ENCODE measurements at places on chromosomes 6 and 20. TPM values are rescaled to one million over a fixed set of nuclear protein-coding genes. Genes with fewer than 3 reads are reported as not detected.

GRCh38 chr6:3900744-3901336 lies 51.7 kb downstream of the FAM50B start:
- no peaks in the 10 kb centered on the region for H3K36me3 ChIP-seq
- H3K27ac ChIP-seq, result no peak overlapping the region
- H3K4me1 ChIP-seq, result no peaks in the 10 kb centered on the region
- DNase-seq, result no peak
- H3K4me3 ChIP-seq, result no peak overlapping the region

DNA sequence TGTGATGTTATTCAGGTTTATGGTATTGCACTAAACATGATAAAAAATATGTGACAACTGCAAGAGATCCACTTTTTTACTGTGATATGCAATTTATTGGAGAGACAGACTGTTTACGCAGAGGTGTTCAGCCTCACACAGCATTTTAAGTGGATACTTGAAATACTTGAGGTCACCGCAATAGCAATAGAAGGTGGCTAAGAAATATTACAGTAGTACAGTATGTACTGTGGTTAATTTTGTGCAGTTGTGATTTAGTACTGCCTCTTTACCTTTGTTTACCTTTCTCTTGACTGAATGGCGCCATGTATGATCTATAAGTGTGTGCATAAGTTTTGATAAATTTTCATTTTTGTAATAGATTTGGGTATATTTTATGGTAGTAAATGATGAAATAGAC lies 17.4 kb downstream of the MACROD2 start:
- H3K36me3 ChIP-seq, result no peaks in the 10 kb centered on the region
- H3K4me3 ChIP-seq, result no peak overlapping the region
- H3K4me1 ChIP-seq, result no peaks in the 10 kb centered on the region
- no peak overlapping the region for H3K27ac ChIP-seq
- no peaks in the 10 kb centered on the region for H3K27me3 ChIP-seq
- DNase-seq, result no peak

DNA sequence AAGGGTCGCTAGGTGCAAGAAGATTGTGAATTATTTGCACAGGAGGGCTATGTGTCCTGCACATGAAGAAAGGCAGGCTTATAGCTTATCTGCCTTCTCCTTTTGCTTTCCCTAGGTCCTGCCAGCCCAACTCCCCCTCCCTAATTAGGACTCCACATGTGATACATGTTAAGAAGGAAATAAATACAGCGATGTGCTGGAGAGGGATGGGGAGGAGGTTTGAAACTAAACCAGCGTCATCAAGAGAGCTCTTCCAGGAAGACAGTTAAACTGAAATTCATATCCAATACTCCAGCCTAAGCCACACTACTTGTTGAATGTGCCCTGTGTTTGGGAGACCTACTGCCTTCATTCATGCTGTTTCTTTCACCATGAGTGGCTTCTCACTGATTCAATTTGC lies 34.9 kb upstream of the UTRN start:
- no peak for DNase-seq
- no peak overlapping the region for H3K27ac ChIP-seq
- no peaks in the 10 kb centered on the region for H3K4me1 ChIP-seq
- no peaks in the 10 kb centered on the region for H3K27me3 ChIP-seq

- no peaks in the 10 kb centered on the region for H3K36me3 ChIP-seq
- H3K4me3 ChIP-seq, result no peak overlapping the region
- no peaks in the 10 kb centered on the region for H3K4me1 ChIP-seq
- H3K27me3 ChIP-seq, result no peaks in the 10 kb centered on the region
These were observed 22.3 kb upstream of the AVP start for GRCh38 chr20:3106658-3107463.

- no peak overlapping the region for H3K27ac ChIP-seq
- no peak overlapping the region for H3K4me3 ChIP-seq
- DNase-seq, result no peak
- no peaks in the 10 kb centered on the region for H3K4me1 ChIP-seq
- H3K36me3 ChIP-seq, result no peaks in the 10 kb centered on the region
These were observed 24.2 kb downstream of the ANKEF1 start for GRCh38 chr20:10059006-10059405.

DNA sequence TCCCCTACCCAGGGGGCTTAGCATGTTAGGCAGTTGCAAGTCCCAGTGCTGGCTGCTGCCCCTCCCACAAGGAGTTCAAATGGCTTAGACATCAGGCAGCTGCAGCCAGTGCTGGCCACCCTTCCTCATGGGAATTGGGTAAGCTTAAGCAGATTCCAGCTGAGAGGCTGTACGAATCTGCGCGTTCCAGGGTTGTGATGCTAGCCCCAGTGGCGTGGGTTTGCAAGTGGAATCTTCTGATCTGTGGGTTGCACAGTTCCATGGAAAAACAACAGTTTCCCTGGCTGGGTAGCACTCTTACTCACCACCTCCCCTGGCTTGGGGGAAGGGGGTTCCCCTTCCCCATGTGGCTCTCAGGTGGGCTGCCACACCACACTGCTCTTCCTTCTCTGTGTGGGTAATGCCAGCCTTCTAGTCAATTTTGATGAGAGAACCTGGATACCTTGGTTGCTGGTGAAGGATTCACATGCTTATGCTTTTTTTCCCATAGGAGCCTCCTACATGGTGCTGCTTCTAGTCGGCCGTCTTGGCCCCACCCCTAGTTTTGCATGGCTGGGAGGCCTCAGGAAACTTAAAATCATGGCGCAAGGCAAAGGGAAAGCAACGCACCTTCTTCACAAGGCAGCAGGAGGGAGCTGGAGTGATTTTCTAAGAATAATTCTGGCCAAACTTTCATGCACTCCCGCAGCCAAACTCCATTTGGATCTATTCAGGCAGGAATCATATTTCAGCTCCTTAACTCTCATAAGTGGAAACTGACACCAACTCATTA lies 13.0 kb downstream of the DYNLT2 start:
- no peak overlapping the region for H3K27ac ChIP-seq
- DNase-seq, result peak; percentile 78
- no peaks in the 10 kb centered on the region for H3K27me3 ChIP-seq
- H3K4me1 ChIP-seq, result no peaks in the 10 kb centered on the region
- peak overlapping the region; percentile 21 for H3K4me3 ChIP-seq
- H3K36me3 ChIP-seq, result no peaks in the 10 kb centered on the region

DNA sequence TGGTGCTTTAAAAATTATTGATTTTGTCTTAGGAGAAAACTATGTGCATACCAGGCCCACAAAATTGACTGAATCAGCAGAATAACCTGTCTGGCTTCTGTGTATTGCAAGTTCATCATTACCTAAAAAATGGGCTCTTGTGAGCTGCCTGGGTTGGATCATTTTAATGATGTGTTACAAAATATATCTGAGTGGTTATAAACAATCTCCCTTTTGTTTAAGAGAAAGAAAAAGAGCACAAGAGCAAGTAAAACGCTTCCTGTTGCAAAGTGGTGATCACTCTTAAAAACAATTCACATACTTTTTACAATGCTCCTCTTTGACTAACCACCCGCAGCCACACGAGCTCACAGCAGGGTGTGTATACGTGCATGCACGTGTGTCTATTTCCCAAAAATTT lies 335.1 kb downstream of the HDGFL1 start:
- DNase-seq, result no peak
- H3K27me3 ChIP-seq, result no peaks in the 10 kb centered on the region
- H3K27ac ChIP-seq, result no peak overlapping the region
- H3K4me3 ChIP-seq, result no peak overlapping the region
- no peaks in the 10 kb centered on the region for H3K36me3 ChIP-seq

DNA sequence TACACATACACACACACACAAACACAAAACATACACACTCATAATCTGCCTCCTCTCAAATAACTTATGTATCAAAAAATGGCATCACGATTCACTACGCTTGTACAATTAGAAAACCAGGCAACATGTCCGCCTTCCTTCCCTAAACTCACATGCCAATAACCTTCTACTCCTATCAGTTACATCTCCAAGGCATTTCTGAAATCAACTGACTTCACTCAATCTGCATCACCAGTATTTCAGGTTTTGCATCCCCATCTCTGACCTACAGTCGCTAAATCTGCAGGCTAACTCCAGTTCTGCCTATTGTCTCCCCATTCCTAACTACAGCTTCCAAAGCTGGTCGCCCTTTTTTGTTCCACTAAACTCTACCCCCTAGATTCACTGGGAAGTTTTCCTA lies 217.5 kb downstream of the PTPRK start:
- H3K27ac ChIP-seq, result no peak overlapping the region
- H3K36me3 ChIP-seq, result no peaks in the 10 kb centered on the region
- peaks cover 5% of the 10 kb centered on the region for H3K4me1 ChIP-seq

DNA sequence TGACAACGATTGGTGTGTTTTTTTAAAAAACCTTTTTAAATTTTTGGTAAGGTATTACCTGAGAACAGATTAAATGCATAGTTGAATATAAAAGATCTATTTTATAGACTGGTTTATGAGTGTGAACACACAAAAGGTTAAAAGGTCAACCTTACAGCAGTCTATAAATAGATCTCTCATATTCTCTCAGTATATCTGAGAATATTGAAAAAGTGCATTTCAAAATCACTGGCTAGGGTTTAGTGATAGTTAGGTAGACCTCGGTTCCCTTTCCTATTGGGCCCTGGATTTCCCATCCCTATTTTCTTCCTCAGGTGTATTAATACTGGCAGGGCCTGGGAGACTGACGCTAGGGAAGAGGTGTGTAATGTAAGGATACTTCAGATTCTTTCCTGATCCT lies 723 bp upstream of the ZNF451 start:
- H3K27ac ChIP-seq, result peak overlapping the region; percentile 53
- H3K4me3 ChIP-seq, result peak overlapping the region; percentile 69
- H3K27me3 ChIP-seq, result no peaks in the 10 kb centered on the region
- no peak for DNase-seq
- H3K4me1 ChIP-seq, result 0 out of 2 replicates have a peak, but pooled peaks cover 9% of the 10 kb centered on the region

DNA sequence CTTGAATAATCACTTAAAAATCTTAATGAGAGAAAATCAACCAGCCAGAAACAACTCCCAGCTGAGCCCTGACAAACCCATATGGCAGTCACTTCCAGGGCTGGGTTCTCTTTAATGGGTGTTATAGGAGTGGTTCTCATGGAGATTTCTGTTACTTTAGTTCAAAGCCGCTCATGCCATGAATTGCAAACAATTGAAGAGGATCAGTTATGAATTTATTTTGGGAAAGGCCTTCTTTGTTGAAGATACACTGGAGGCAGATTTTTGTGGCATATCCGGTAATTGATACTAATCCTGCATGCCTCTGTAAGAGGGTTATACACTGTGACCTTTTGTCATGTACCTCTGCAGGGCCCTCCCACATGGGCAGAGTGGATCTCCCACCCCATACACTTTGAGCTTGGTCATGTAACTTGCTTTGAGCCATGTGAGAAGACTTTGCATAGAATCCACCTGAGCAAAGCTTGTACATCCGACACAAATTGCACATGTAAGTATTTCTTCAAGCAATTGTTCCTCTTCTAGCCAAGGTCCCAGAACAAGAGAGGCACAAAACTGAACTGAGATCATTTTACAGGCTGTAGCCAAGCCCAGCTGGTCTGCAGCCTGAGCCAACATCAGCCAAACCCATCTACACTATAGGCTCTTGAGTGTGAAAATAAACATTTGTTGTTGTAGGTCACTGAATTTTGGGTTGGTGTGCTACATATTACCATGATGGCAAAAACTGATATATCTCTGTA lies 492.3 kb downstream of the PREX1 start:
- no peaks in the 10 kb centered on the region for H3K27me3 ChIP-seq
- no peaks in the 10 kb centered on the region for H3K36me3 ChIP-seq
- H3K4me3 ChIP-seq, result no peak overlapping the region
- H3K27ac ChIP-seq, result no peak overlapping the region

DNA sequence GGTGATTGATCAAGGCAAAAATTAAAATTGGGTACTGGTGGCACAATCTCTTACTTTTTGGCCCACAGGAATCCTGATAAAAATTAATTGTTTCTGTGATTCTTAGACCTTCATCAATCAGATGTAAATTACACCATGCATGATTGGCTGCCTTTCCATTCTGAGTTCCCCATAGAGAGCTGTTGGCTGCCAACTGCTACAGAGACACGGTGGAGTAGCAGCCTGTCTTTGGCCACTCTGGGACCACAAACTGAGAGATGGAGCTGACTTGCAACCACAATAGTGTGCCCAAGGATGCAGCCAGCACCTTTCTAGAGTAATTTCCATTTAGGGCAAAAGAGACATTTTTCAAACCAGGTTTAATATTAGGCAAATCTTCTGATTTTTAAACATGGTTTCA lies 274.3 kb upstream of the MMS22L start:
- DNase-seq, result no peak
- no peaks in the 10 kb centered on the region for H3K36me3 ChIP-seq
- H3K27ac ChIP-seq, result no peak overlapping the region
- H3K4me1 ChIP-seq, result no peaks in the 10 kb centered on the region
- peaks cover 3% of the 10 kb centered on the region for H3K27me3 ChIP-seq
- no peak overlapping the region for H3K4me3 ChIP-seq

DNA sequence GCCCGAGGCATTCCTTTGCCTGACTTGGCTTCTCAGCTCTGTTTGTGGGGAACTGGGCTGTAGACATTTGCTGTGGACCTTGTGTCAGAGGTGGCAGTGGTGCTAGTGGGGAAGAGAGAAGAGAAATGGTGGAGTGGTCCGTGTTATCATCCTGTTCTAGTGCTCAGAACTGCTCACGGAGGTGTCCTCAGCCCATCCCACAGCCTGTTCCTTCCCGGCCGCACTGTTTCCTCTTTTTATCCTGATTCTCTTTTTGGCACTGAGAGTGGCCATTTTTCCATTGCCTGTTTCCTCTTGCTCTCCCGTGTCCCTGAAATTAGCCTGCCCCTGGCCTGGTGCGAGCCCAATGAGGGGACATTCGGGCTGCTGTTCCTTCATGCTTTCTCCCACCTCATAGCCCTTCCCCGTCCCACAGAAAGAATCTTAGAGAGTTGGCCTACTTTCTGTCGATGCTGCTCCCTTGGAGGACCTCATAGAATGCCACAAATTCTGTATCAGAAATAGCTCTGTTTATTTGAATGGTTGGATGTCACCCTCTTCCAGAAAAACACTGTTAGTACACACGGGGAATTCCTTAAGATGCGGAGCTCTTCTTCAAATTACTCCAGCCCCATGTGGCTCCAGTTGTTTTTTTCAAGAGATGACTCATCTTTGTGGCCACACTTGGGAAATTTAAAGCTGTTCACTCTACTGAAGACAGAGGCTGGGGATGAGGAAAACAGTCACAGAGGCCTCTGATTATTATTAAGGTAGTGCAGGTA lies 26.1 kb downstream of the FARS2 start:
- H3K36me3 ChIP-seq, result no peaks in the 10 kb centered on the region
- H3K4me3 ChIP-seq, result no peak overlapping the region
- H3K27me3 ChIP-seq, result no peaks in the 10 kb centered on the region

The DPPA5 gene
- total RNA-seq, result not detected

The CTAGE9 gene
- not detected for total RNA-seq

The UCKL1 gene
- 27.1 TPM for total RNA-seq

All from SJCRH30 (cell line).